ENCODE measurements at places on chromosomes 1 and 21.

- DNase-seq = no peak
Observed at GRCh38 chr1:96087719-96088118, 633.9 kb upstream of the PTBP2 start.

DNA sequence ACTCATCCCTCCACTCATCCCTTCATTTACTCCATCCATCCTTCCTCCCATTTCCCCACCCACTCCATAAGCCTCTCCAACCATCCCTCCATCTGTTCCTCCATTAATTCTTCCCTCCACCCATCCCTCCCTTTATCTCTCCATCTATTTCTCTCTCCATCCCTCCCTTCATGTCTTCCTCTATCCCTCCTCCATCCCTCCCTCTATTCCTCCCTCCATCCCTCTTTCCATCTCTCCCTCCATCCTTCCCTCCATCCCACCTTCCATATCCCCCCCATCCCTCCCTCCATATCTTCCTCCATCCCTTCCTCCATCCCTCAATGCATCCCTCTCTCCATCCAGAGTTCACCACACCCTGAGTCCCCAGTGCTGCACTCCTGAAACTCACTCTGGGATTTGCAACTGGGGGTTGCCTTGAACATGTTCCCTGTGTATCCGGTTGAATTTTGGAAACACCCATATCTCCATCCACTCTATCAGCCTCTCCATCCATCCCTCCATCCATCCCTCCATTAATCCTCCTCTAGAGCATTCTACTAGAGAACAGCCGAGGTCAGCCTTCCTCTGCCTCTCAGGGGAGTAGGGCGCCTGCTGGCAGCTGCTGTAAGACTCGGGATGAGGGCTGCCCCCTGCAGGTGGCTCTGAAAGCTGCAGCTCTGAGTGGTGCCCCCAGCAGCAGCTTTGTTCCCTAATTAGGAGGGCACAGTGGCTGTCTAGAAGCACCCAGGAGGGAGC, 39.4 kb downstream of the ABCG1 start:
- DNase-seq = peak; percentile 82

GRCh38 chr1:218025454-218025853, 259.6 kb upstream of the RRP15 start:
- no peak for DNase-seq

DNA sequence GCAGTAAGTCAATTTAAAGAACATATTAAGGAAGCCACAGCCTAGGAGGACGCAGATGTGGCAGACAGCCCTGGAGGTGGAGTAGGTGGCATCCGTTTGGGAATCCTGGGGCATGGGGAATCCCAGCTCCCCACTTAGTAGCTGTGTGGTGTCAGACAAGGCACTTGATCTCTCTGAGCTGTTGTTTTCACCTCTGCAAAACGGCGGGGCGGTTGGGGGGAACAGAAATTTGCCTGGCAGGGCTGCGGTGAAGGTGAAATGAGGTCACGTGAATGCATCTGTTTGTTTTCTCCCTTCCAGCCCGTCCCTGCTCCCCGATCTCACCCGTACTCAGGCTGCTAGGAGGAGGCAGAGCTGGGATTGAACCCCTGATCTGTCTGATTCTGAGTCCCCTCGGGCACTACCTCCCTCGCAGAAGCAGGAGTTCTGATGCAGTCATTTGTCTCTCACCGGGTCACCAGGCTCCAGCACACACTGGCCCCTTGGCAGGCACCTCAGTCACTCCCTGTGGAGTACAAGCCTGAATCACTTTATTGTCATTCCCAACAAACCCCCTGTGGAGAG, 2.2 kb upstream of the LAPTM5 start:
- peak; percentile 72 for DNase-seq

DNA sequence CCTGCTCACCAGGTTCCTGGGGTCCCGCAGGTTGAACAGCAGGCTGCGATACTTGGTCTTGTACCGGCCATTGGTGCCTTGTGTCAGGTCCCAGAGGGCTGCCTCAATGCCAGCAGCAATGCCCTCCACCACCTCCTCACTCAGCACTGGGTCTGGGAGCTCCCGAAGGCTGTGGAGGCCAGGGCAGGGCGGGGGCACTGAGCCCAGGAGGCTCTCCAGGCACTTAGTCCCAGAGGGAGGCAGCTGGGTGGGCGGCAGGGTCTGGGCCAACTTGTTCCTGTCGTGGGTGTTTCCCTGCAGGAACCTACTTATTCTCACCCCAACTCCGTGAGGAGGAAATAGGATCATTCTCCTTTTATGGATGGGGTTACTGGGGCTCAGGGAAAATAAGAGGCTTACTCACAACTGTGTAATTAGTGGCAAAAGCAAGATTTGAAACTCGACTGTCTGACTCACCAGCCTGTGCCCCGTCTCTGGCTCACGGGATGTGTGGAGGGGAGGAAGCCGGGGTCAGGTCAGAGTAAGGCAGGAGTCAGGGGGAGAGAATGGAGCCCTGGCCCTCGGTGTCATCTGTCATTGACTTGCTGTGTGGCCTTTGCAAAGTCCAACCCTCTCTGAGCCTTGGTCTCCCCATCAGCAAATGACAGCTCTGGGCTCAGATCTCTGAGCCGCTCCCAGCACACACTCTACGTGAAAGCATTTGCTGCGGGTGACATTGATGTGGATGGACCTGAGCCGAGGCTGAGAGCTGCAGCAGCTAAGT, 17.2 kb downstream of the SPOCD1 start:
- DNase-seq = no peak

DNA sequence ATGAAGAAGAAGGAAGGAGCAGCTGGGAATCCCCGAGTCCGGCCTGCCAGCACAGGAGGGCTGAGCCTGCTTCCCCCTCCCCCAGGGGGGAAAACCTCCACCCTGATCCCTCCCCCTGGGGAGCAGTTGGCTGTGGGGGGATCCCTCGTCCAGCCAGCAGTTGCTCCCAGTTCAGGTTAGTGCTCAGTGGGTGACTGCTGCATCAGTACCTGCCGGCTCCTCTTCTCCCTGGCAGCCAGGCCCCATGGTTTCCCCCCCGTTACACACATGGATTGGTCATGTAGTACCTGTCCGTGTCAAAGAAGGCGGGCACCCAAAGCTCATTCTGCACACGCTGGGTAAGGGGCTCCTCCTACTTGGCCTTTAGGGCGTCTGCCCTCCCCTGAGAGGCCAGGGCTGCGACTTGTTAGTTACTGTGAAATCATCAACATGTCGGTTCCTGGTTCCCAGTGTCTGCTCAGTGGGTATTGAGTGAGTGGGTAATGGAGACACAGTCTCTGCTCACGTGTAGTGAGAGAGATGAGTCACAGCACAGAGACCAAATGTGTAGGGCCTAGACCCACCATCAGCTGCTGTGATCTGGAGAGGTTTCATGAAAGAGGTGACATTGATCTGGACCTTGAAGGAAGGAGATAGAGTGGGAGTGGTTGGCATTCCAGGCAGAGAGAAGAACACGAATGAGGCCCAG, 11.5 kb downstream of the NECAP2 start:
- no peak for DNase-seq

DNA sequence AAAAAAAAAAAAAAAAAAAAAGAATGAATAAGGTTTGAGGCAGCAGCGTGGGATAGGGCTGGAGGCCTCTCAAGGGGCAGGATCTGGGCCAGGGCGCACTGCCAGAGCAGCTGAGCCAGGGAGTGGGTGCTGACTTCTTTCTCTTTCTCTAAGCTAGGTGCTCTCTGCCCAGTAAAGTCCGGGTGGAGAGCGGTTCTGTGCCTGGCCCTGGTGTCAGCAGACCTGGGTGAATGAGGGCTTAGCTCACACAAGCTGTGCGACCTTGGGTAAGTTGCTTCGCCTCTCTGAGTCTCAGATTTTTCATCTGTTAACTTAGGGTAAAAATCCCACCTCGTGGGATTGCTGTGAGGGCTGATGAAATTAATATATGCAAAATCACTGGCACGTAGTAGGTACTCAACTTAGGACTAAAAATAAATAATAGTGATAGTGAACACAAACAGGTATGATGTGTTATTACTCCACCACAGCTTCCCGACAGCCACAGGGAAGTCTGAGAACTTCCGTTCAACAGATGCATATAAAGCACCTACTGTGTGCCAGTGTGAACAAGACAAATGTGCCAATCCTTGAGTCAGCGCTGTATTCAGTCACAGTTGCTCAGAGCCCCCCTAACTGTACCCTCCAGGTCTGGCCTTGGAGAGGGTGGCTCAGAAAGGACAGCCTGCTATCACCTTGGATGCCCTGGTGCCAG, 2.0 kb upstream of the FAM131C start:
- DNase-seq = no peak

DNA sequence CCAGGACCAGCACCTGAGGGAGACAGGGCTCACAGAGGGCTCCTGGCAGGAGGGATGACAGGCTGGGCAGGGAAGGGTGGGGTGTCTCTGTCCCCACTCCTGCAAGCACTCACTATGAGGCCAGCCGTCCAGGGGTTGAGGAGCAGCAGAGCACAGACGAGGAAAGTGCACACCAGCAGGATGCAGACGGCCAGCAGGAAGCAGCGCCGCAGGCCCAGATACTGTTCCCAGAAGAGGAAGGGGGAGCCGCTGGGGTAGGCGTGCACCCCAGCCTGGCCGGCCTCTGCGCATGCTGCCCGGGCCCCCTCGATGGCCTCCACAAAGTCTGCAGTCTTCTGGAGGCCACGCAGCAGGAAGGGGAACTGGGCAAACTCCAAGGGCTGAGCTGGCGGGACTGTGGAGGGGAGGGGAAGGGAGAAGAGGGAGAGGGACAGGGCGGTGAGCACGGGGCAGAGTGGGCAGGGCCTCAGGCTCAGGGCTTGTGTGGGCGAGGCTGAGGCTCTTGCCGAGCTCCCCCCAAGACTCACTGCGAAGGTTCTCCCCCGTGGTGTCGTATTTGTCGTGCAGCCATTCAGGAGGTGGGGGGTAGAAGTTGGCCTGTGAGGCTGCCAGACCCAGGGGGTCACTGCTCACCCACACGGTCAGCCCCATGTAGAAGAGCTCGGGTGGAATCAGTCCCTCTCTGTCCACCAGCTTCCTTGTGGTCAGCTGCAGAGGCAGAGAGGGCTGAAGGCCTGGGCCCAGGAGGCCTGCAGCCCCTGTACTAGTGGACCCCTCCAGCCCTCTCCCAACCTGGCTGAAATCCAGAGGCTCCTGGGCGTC, 16.5 kb downstream of the PTCH2 start:
- no peak for DNase-seq

DNA sequence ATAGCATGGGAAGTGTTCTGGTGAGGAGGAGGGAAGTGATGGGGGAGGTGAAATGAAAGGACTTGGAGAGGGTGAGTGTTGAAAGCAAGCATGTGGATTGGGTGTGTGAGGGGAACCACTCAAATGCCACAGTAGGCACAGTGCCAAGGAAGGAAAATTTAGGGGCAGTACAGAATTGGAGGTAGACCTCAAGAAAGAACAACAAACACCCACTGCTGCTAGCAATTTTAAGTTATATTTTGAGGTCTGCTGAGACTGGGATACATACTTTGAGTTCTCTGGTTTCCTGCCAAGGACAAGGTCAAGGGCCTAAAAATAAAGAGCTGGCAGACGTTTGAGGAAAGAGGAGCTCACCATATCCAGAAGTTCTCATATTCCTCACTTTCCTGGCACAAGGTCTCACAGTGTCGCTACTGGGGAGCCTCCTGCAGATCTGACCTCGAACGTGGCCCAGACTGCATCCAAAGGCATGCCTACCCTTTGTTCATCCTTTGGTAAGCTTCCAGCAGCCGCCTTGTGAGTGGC, 104.0 kb downstream of the BRINP2 start:
- no peak for DNase-seq

- no peak for DNase-seq
Observed at GRCh38 chr1:229003233-229004031, 267.5 kb upstream of the RAB4A start.

DNA sequence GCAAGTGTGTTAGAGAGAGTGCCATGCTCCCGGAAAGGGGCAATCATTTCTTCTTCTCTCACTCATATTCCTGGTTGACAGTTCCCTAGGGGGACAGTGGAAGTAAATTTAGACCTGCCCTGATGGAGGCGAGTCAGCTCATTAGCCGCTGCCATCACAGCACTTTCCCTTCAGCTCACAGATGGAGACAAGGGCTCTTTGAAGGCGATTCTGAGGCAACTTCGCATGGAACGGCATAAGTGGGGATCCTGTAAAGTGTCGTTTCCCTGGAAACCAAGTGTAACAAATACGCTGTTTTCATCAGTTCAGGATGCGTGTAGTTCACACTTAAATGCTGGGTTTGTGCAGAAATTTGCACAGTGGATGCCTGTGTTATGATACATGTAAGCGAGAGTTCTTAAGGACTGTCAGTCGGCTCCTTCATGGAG, 114.5 kb upstream of the TMPRSS15 start:
- DNase-seq = no peak

DNA sequence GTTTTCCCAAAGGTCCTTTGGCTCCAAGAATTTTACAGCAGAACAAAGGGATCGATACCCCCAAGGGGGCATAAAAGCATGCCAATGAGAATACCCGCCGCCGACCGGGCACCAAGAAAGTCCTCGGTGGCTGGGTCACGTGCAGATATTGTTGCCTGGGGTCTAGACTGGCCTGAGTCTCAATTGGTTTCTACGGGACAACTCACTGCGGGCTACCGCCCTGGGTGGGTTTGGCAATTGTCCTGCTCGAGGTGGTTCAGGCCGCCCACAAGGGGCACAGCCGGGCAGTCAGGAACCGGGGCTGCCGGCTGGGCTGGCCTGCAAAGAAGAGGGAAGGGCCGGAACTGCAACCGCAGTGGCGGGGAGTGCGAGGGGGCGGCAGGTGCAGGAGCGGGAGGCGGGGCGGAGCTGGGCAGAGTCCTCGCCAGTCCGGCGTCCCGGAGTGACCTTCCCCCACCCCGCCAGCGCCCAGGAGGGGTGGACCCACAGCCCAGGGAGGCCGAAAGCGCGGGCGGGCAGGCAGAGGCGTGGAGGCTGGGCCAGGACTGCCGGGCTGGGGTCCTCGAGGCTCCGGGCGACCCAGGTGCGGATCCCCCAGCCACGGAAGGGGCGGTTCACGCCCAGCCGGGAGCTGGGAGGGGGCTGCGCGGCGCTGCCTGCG, 926 bp upstream of the ATP1B1 start:
- no peak for DNase-seq

DNA sequence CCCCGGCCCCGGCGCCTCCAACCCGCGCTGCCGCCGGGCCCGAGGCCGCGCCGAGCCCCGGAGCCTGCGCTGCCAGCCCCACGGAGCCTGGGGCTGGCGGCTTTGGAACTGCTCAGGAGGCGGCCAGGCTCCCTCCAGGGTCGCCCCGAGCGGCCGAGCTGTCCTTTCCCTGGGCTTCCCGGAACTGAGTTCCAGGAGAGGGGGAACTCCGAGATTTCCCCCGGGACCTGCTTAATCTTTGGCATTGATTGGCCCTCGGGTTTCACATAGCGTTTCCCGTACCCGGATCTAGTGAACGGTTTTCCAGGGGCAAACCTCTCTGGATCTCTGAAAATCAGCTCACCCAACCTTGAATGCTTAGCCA, 504 bp downstream of the H6PD start:
- no peak for DNase-seq

GRCh38 chr1:156807627-156808026, 9.0 kb downstream of the SH2D2A start:
- no peak for DNase-seq

GRCh38 chr1:23475134-23475628, 8.8 kb downstream of the ASAP3 start:
- no peak for DNase-seq
